Hematopoietic multipotent progenitor cell treated with erythropoietin and hydrocortisone succinate and interleukin-3 and kit ligand, for 17 days (in vitro differentiated cells): ENCODE measurements at places on chromosomes 5 and 9.

DNA sequence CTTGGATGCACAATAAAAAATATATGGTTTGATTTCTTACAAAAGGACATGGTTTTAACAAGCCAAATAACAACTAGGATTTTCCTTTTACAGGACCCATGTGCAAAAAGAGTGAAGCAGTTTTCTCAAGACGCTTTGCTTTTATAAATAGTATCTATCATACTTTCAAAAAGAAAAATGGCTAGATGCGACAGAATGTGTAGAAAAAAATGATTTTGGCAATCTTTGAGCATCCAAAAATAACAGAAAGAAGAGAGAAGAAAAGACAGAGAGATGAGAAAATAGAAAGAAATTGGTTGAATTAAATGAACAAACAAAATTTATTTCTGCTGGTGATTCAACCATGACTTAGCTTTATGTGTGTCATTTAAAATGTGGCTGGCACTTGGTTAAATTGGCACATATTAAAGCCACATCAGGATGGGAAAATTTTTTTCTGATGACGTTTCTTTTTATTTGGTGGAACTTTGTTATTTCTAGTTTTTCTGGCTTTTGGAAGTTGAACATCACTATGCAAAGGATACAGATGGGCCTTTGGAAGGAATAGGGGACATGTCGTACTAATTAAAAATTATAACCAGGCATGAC, 35.6 kb upstream of the NREP start:
- no peak for DNase-seq

DNA sequence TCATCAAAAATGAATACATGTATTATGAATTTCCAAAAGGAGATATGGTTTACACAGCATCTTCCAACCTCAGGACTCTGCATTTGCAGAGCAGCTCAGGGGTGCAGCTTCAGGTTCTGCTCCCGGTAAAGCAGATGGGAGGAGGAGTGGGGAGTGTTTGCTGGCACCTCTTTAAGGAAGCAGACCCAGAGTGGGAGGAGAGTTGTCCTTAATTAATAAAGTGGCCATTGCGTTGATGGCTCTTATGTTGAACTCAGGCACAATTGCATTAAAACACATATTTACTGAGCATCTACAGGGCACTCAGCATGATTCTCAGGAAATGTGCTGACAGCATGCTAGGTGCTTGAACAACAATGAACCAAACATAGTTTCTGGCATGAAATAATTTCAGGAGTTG, 121.0 kb downstream of the PDZD2 start:
- no peak for DNase-seq

GRCh38 chr5:148791334-148791667, 35.1 kb upstream of the ADRB2 start:
- no peak for DNase-seq

GRCh38 chr9:74284581-74285450, 212.3 kb upstream of the RORB start:
- no peak for DNase-seq

- no peak for DNase-seq
Observed at GRCh38 chr9:78544230-78544629, 247.3 kb downstream of the PSAT1 start.

DNA sequence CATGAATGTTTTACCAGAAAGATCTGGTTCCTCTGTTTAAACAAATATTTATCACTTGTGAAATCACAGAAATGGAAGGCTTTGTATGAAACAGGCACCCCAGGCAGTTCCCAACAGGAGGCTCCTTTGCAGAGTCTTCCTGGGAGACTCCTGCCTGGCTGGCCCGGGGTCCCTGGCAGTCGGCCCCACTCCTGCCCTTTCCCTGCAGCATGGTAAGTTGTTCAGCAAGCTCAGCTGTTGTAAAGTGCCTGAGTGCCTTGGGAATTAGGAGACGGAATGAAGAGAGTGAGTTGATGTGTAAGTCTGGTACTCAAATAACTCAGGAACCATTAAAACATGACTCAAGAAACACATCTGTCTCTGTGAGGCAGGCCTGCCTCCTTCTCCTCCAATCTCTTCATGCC, 17.5 kb upstream of the LHFPL2 start:
- DNase-seq: no peak

DNA sequence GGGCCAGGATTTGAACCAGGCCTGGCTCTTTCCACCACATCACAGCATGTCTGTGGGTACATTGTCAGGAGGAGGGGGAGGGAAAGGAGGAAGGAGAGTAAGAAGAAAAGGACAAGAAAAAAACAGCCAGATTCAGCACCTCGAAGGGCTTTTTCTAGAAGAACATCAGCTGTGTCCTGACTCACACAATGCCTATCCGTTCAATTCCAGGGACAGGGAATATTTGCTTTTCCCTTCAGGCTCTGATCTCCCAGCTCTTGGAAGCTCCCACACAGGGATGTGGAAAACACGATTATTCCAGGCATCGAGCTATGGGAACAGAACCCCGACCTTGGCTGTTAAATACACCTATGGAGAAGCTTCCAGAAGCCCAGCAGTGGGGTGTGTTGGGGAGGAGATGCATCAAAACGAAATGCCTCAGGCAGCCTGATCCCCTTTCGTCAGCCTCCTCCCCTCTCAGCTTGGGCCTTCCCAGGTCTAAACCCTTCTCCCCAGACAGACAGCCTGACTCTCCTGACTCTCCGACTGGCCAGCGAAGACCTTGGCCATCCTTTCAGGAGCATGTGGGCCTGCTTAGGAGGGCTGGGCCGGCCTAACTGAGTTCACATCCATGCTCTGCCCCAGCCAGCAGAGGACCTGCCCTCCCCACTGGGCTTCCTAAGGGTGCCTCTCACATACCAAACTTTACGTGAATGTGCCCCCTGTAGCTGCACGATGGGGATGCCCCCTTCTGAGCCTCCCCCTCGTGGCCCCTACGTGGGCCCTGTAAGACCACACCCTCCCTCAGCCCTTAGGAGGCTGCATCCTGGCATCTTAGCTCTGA, 54.4 kb downstream of the NEURL1B start:
- DNase-seq: no peak

DNA sequence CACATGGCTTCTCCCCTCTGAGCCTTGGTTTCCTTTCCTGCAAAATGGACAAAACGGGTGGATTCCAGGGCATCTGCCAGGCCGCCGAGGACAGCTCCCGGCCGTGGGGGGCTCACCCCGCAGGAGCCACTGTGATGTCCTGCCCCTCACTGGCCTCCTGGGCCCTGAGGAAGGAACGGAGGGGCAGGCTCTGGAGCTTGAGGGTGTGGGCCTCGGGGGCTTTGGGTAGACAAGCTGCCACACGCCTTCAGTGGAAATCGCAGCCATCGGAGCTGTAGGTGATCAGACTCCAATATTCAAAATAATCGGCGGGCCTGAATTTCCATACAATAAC, 32.2 kb upstream of the UBAC1 start:
- no peak for DNase-seq

- DNase-seq: no peak
Observed at GRCh38 chr5:104739905-104740304, 1177.3 kb upstream of the NUDT12 start.

DNA sequence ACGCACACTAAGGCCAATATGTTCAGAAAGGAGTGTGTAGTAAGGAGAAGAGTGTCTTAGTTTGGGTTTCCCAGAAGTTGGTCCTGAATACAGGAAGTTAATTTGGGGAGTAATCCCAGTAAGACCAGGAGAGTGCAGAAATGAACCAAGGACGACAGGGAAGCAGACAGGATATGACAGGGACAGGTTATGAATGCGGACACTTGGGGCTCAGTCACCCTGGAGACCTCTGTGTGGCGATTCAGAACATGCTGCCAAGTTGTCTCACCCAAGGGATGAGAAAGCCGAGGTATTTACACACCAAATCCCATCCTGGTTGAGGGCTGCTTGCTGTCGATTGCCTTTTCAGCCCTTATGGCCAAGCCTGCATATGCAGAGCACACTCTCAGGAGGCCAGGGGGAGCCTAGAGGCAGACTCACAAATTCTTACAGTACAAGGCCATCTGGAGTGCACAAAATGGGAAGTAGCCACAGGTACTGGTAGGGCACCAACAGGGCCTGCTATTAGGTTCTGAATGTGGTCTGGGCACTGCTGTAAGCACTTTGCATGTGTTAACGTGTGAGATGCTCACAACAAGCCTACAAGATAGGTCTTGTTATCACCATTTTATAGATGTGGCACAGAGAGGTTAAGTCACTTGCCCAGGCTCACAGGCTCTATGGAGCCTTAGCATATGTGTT, 233.1 kb upstream of the ANKRD55 start:
- no peak for DNase-seq

DNA sequence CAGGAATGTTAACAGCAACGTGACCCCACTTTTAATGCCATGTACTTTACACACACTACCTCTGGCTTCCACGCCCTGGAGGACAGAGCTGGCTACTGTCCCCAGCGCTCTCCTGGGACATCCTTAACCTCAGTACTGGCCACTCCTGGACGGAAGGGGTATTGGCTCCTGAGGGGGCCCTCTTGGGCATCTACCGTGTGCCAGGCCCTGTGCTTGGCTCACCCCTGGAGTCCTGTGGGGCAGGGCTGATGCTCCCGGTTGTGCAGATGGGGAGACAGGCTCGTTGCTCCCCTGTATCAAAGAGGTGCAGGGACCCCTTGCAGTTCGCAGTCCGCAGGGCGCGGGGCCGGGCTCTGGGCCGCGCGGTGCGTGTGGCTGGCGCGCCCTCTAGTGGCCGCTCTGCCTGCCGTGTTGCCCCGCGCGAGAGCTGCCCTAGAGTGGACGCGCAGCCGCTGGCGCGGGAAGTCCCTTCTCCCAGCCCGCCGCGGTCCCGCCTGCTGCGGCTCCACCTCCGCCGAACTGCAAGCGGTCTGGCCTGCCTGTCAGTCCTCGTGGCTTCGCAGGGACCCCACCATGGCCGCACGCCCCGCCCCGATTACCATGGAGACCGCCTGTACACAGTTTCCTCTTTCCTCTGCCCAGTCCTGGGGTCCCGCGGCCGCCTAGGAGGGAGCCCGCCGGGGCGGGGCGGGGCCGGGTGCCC, at the start of gene WDR38:
Gene WDR38 (plus strand): TSS at position 632 of the 703 bp plus-strand sequence. CDS start 72 bp downstream, outside the sequence.
- peak; percentile 82 for DNase-seq

- no peak for DNase-seq
Observed at GRCh38 chr9:107982001-107982400, 492.4 kb upstream of the KLF4 start.

DNA sequence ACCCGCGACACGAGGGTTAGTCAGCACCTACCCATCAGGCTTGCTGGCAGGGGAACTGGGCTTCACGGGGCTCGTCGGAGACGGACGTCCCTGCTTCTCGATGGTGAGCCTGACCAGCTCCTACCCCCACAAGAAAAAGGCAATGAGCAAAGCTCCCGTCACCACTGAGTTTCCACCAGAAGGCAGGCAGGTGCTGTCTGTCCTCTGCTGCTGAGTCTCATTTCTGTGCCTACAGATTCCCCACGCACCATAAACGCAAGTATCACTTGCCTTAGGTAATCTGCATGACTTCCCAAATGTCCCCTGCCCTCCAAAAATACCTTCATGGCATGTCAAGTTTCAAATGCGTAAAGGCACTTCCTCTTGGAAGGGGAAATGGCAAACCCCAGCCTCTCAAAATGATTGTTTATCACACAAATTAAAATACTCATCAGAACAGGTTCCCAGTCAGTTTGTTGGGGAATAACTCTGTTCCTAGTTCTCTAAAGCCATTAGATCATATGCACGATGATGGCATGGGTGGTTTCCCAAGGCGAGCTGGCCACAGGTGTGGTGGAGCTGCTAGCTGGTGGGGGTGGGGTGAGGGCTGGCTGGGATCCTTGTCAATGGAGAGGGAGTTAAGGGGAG, 85.0 kb downstream of the PRRT1B start:
- no peak for DNase-seq

DNA sequence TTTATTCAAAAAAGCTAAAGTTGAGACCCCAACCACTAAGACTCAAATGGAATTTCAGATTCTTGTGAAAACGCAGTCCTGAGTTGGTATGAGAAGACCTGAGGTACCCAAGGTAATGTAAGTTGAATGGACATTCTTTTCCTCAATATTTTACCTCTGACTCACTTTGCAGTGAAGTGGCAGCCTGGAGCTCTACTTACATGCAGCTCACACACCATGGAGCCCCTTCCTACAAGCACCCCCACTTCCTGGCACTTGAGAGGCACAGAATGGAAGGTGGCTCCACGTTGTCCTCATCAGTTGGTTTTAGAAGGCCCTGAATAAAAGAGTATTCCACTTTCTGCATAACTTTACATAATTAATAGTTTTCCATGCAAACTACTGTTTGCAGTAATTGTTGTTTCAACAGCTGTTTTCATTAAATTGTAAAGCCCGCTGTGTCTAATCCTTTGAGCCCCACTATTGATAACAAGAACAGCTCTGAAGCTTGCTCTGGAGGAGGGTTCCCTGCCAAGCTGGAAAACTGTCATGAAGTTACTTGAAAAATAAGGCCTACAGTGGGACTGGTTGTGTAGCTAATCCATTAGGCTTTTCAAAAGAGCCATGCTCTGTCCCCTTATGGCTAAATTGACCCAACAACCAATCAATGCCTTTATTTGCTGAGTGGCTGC, 102.2 kb upstream of the SPATA31D4 start:
- DNase-seq: no peak

DNA sequence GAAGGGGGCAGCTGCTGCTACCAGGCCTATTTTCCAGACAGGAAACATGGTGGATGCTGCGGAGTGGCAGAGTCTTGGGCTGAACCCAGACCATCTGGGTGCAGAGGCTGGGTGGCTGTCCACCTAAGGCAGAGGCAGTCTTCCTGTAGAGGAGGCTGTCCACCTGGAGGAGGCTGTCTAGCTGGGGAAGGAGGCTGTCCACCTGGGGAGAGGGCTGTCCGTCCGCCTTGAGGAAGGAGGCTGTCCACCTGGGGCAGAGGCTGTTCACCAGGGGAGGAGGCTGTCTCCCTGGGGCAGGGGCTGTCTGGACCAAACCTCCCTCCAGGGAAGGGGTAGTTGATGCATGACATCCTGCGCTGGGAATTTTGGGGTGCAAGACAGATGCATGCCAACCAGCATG, 39.2 kb upstream of the BARHL1 start:
- no peak for DNase-seq

- no peak for DNase-seq
Observed at GRCh38 chr5:107736638-107737037, 65.9 kb upstream of the EFNA5 start.

- no peak for DNase-seq
Observed at GRCh38 chr9:87237336-87237735, 260.3 kb upstream of the DAPK1 start.

- no peak for DNase-seq
Observed at GRCh38 chr9:107639426-107639825, 149.9 kb upstream of the KLF4 start.

DNA sequence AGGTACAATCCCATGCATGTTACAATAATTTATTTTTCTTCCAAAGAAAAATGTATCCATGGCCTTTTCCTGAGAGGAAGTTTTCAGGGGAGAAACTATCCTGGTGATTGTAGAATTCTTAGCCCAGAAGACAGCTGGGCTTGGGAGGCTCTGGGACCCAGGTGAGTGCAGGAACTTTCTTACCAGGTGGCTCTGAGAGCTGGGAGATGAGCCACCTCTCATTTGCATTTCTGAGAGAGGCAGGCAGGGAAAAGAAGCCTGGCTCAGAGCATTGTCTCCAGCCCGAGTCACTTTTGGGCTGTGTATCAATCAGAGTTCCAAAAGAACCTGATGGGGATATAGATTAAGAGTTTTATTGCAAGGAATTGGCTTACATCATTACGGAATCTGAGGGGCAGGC, 52.7 kb downstream of the ALG2 start:
- DNase-seq: no peak
